ENCODE measurements at places on chromosomes 1 and 21.

GRCh38 chr21:45409466-45410150, 4.6 kb downstream of the COL18A1 start:
- DNase-seq = no peak

GRCh38 chr1:175857756-175858155, 114.4 kb upstream of the TNR start:
- DNase-seq = no peak

DNA sequence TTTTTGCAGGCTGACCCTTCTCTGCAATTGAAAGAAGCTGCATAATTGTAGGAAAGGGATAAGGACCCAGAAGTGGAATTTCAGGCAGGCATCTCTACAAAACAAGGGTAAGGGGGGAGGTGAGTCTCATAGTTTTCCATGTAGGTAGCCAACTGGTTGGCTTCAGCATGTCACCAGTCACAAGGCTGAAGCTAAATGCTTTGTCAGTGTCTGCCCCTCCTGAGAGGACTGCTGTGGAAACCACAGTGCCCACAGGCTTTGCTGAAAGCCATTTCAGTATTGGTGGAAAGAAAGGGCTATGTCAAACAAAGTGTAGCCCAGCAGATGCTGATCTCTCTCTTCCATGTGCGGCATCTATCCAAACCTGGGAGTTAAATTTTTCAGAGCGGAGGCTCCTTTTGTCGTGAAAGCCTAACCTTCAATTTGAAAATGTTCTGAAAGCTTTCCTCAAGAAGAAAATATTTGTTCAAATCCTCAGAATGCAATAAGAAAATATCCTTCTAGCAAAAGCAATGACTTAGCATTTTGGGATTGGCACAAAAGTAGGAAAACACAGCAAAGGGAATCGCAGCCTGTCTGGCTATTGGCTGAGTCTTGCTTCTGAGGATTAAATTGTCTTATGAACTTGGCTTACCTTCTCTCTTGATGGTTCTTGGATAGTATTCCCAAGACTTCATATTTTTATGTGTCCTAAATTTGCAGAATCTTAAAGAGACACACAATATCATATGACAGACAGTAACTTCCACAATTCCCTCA, 591.7 kb downstream of the PLPP3 start:
- DNase-seq = no peak

DNA sequence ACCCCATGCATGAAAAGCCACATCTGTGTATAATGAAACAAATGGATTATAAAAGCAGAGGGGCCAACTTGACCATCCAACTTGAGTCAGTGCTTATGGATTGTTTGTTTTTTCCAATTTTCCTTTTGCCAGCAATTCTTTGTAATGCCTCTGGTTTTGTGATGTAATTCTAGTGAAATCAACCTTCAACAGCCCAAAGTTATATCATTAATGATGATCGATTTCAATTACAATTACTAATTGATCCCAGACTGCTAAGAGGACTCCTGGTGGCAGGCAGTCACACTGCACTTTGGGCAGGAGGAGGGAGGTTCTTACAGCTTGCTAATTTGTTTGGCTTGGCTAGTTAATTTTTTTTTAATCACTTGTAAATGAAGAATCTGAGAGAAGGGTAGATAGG, 552.3 kb downstream of the NUF2 start:
- DNase-seq = no peak

DNA sequence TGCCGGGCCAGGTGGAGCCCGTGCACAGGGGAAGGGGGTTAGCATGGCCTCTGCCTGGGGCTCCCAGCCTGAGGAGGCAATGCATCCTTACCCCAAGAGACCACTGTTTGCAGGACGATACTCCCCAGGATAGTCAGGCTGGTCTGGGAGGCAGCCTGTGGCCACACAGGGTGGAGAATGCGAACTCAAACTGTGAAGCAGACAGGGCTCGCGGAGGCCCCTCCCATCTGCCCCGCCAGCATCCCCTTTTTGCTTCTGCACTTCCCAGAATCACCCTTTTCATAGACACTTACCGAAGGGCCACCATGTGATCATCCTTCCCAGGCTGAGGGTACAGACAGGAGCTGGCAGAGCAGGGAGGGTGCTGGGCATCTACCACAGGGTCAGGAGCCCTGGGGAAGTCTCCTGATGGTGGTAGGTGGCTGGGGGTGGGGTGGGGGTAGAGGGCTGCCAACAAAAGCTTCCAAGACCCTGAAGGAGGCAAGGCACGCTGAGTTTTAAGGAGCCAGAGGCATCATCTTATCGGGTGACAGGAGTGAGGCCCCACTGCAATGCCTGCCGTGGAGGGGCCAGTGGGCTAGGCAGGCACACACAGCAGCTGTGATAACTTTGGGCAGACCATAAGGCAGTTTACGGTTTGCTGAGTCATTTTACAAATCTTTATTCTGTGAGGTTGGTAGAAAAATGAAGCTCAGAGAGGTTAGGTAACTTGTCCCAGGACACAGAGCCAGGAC, 31.3 kb upstream of the BTG2 start:
- no peak for DNase-seq

Measured in NB4 (cell line).